H1 (cell line): ENCODE measurements at places on chromosomes 11 and 22. TPM values are rescaled to one million over a fixed set of nuclear protein-coding genes. Genes with fewer than 3 reads are reported as not detected.

GRCh38 chr11:47641600-47642098 lies 710 bp downstream of the MTCH2 start:
- peak overlapping the region; percentile 88 for H3K27ac ChIP-seq
- no peak for DNase-seq
- H3K4me3 ChIP-seq: peak overlapping the region; percentile 77
- no peaks in the 10 kb centered on the region for H3K27me3 ChIP-seq

SLC29A2 gene
- total RNA-seq: 29.3 and 32.4 TPM in 2 replicates

GRCh38 chr11:101091781-101092180 lies 37.8 kb downstream of the PGR start:
- no peaks in the 10 kb centered on the region for H3K27me3 ChIP-seq
- no peak overlapping the region for H3K27ac ChIP-seq
- DNase-seq: no peak
- no peaks in the 10 kb centered on the region for H3K36me3 ChIP-seq
- H3K4me3 ChIP-seq: no peak overlapping the region

DNA sequence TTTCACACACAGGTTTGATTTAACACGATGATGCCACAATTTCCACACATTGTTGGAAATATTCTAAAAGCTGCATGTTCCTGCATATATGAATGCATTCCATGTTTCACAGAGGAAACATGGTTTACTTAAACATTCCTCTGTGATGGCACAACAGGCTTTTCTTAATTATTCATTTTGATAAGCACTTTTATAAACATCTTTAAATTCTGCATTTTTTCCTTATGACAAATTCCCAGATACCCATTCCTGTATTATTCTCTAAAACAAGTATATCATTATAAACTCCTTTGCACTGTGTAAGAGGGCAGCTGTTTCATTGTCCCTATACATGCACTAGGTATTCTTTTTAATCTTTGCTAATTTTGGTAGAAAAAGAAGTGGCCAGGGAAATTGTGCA lies 532.3 kb downstream of the SOX6 start:
- no peak for DNase-seq
- H3K4me1 ChIP-seq: no peaks in the 10 kb centered on the region
- no peak overlapping the region for H3K4me3 ChIP-seq
- no peaks in the 10 kb centered on the region for H3K36me3 ChIP-seq
- H3K27me3 ChIP-seq: no peaks in the 10 kb centered on the region

- no peak for DNase-seq
- H3K4me3 ChIP-seq: no peak overlapping the region
- H3K36me3 ChIP-seq: no peaks in the 10 kb centered on the region
- no peak overlapping the region for H3K27ac ChIP-seq
- no peaks in the 10 kb centered on the region for H3K4me1 ChIP-seq
Observed at GRCh38 chr11:86814775-86815174, 14.4 kb downstream of the PRSS23 start.

RAB6A gene
- total RNA-seq: 88.6 and 89.3 TPM in 2 replicates

GRCh38 chr11:92443199-92443598 lies 218.6 kb downstream of the FAT3 start:
- H3K4me3 ChIP-seq: no peak overlapping the region
- peaks cover 18% of the 10 kb centered on the region for H3K4me1 ChIP-seq
- no peaks in the 10 kb centered on the region for H3K27me3 ChIP-seq
- no peak for DNase-seq
- no peaks in the 10 kb centered on the region for H3K36me3 ChIP-seq
- no peak overlapping the region for H3K27ac ChIP-seq

- H3K27ac ChIP-seq: no peak overlapping the region
- DNase-seq: peak; percentile 88
Observed at GRCh38 chr11:102733232-102733875, 8.6 kb upstream of the MMP8 start.

OR51F2 gene
- total RNA-seq: not detected in 2 replicates

SLC1A2 gene
- total RNA-seq: 1.2 and 1.4 TPM in 2 replicates

DNA sequence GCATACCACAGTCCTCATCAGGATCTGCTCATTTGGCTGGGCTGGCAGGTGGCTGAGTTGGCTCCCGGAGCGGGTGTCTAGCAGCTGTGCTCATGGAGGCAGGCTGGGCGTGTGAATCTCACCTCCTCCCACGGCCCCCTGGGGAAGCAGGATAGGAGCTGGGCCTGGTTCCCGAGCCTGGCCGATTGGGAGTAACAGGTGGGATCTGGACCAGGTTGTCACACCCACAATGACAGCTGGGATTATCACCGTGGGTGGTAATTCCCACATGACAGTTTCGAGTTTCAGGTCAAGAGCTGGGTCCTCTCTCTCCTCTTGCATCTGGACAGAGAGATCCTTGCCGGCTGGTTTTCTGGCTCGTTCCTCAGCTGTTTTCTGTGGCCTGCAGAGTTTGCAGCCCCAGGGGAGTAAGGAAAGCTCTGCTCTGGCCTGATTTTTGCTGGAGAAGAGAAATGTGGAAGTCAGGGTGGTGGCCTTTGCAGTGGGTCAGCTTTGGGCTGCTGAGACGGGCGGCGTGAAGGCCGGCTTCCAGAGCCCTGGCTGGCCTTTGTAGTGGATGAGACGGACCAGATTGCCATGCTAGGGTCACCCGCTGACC lies 57.0 kb downstream of the BCR start:
- peaks cover 21% of the 10 kb centered on the region for H3K4me1 ChIP-seq
- no peaks in the 10 kb centered on the region for H3K36me3 ChIP-seq
- no peak overlapping the region for H3K4me3 ChIP-seq
- no peaks in the 10 kb centered on the region for H3K27me3 ChIP-seq

CATSPERZ gene
- total RNA-seq: not detected in 2 replicates

H19 gene
- 5.2 and 5.6 TPM in 2 replicates for total RNA-seq

DNA sequence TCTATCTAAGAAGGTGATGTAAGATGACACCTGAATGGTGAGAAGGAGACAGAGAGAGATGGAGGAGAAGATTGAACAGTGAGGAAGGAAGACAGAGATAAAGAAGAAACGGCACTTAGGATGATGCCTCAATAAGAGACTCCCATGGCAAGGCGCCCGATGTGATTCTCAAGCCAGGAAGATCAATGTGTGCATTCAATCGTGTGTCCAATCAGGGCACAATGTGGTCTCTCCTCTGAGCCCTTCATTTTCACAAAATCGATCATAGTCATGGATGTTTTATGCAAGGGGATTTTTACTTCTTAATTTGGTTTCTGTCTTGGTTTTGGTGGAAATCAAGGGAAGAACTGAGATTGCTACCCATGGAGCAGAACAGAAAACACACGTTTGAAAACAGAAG lies 19.9 kb upstream of the TMPRSS13 start:
- no peaks in the 10 kb centered on the region for H3K36me3 ChIP-seq
- no peaks in the 10 kb centered on the region for H3K27me3 ChIP-seq
- no peak overlapping the region for H3K27ac ChIP-seq
- H3K4me3 ChIP-seq: no peak overlapping the region
- DNase-seq: no peak

DNA sequence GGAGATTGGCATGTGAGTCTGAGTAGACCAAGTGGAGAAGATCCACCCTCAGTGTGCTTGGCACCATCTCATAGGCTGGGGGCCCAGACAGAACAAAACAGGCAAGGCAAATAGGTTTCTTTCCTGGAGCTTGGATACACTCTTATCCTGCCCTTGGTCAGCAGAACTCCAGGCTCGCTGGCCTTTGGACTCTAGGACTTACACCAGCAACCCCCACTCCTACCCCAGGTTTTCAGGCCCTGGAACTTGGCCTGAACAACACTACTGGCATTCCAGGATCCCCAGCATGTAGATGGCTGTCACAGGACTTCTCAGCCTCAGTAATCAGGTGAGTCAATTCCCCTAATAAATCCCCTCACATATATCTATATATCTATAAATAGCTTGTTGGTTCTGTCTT lies 637.7 kb downstream of the OPCML start:
- no peaks in the 10 kb centered on the region for H3K36me3 ChIP-seq
- H3K27me3 ChIP-seq: no peaks in the 10 kb centered on the region
- no peak for DNase-seq
- no peak overlapping the region for H3K27ac ChIP-seq
- no peak overlapping the region for H3K4me3 ChIP-seq
- H3K4me1 ChIP-seq: no peaks in the 10 kb centered on the region

OR4X2 gene
- not detected in 2 replicates for total RNA-seq

SCO2 gene
- total RNA-seq: 2.2 TPM in 1 of 2 replicates, not detected in the other

DNA sequence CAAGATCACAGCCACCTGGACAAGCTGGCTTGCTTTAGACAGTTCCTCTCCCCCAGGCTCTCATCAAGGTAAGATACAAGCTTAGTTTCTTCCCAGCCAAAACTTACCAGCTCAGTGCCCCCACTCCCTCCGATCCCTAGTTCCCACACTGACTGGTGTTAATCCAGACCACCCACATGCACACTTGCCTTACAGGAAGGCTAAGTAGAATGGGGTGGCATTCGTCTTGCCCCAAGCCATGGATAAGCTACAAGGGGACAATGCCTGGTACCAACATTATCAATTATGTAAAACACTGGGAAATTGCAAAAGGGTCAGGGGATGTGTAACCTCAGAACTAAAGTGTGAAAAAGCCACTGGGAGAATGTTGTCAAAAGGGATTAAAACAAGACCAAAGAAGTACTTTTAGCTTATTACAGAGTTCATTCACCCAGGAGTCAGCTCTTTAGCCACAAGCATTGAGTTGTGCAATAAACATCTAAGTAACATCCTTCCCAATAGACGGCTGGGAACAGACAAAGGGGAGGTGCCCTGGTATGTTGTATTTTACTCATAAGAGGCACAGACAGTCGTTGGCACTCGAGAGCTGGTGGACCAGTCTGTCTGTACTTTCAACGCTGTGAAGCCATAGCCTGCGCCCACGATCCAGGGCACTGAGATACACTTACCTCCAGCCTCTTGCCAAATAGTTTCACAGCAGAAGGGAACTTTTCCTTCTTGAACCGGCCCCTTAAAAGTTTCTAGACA lies 1.1 kb downstream of the DHCR7 start:
- no peak for DNase-seq
- no peak overlapping the region for H3K27ac ChIP-seq
- peaks cover 37% of the 10 kb centered on the region for H3K36me3 ChIP-seq

GRCh38 chr11:27963370-27963769 lies 144.6 kb downstream of the KIF18A start:
- H3K27ac ChIP-seq: no peak overlapping the region
- H3K27me3 ChIP-seq: no peaks in the 10 kb centered on the region
- H3K36me3 ChIP-seq: no peaks in the 10 kb centered on the region
- no peak overlapping the region for H3K4me3 ChIP-seq
- no peak for DNase-seq
- peaks cover 20% of the 10 kb centered on the region; the same call in 1 of the 2 replicates for H3K4me1 ChIP-seq

- H3K27ac ChIP-seq: no peak overlapping the region
- DNase-seq: no peak
- H3K36me3 ChIP-seq: no peaks in the 10 kb centered on the region
- peaks cover 12% of the 10 kb centered on the region for H3K4me1 ChIP-seq
Observed at GRCh38 chr11:2899080-2899783, 13.7 kb upstream of the CDKN1C start.

CHRM1 gene
- not detected in 2 replicates for total RNA-seq

DNA sequence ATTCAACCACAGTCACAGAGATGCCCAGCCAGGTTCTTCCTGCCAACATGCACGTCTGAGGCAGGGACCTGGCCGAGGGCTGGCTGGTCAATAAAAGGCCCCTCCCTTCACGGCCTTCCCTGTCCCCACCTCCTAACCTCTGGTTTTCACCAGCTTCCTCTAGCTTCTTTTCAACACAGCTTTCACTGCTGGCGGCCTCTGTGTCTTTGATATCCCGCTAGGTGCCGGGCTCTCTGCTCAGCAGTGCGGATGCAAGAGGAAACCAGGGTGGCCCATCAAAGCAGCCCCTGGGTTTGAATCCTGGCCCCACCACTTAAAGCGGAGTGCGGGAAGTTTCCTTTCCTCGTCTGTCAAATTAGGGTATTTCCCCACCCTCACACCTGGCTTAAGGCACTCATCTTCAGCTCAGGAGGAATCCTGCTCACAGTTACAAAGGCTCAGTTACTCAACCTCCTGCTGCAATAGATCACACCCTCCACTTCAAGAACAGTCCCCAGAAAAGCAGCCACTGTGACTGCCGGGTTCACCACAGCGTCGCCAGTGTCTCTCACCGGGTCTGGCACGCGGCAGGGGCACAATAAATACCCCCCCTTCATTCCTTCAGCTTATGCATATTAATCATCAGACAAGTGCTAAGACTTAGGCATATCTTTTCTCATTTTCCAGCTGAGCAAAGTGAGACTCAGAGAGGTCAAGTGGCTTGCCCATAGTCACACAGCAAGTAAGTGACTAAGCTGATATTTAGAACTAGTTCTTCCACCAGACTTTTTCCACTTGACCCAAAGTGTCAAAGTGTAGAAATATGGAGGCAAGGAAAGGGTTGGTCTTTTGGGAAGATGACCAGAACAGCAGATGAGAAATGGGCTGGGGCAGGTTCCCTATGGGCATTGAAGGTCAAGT lies 45.7 kb downstream of the TXN2 start:
- no peak overlapping the region; the same call in 1 of the 2 replicates for H3K4me3 ChIP-seq
- no peak overlapping the region for H3K27ac ChIP-seq
- peaks cover 36% of the 10 kb centered on the region for H3K4me1 ChIP-seq
- H3K27me3 ChIP-seq: no peaks in the 10 kb centered on the region
- peak; percentile 64 for DNase-seq

UBQLN3 gene
- not detected in 2 replicates for total RNA-seq

TIGD3 gene
- 0.88 and 1.3 TPM in 2 replicates for total RNA-seq

LMO2 gene
- 2.0 and 2.7 TPM in 2 replicates for total RNA-seq

- DNase-seq: no peak
- no peak overlapping the region for H3K27ac ChIP-seq
- peaks cover 32% of the 10 kb centered on the region for H3K27me3 ChIP-seq
- H3K4me3 ChIP-seq: peak overlapping the region; percentile 91
Observed at GRCh38 chr22:37808294-37808657, 542 bp downstream of the GCAT start.

GPR83 gene
- 1.3 and 1.5 TPM in 2 replicates for total RNA-seq

DNA sequence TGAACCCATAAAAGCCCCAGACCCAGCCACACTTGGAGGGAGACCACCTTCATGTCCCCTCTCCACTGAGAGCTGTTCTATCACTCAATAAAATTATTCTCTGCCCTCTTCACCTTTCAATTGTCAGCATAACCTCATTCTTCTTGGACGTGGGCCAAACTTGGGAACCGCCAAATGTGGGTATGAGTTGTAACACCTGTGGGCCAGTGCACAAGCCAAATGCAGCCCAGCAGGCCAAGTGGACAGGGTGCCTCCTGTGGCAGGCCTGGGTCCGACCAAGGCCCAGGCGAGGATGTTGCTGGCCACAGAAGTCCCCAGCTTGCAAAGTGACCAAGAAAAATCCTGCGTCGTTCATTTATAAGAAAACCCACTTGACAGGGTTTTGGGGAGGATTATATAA lies 621.2 kb downstream of the METTL15 start:
- no peak for DNase-seq
- H3K36me3 ChIP-seq: no peaks in the 10 kb centered on the region

DNA sequence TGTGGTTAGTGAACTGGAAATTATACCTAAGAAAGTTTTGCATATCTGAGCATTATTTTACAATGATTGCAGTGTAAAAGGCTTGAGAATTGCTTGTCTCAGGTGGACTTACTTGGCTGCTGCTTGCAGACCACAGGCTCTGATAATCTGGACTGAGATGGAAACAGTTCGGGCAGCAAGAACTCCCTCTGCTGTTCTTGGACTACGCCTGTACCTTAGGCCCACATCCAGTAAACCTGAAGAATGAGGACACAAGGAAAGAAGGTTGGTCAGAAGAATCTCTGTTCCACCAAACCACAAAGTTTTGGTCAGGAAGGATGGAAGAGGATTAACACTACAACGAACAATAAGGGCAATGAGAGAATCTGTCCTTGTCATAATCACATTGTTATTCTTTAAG lies 80.1 kb downstream of the C2CD3 start:
- H3K4me3 ChIP-seq: no peak overlapping the region
- no peaks in the 10 kb centered on the region for H3K27me3 ChIP-seq
- no peak for DNase-seq
- H3K27ac ChIP-seq: no peak overlapping the region
- no peaks in the 10 kb centered on the region for H3K4me1 ChIP-seq

SIK3 gene
- total RNA-seq: 32.1 and 32.6 TPM in 2 replicates

RFPL2 gene
- 0.19 TPM in 1 of 2 replicates, not detected in the other for total RNA-seq

RAB3IL1 gene
- total RNA-seq: 5.7 and 6.8 TPM in 2 replicates

MS4A4E gene
- total RNA-seq: not detected in 2 replicates
